Thyroid gland (tissue), 4 donors: ENCODE measurements at places on chromosomes 4 and X. TPM values are rescaled to one million over a fixed set of nuclear protein-coding genes. Genes with fewer than 3 reads are reported as not detected.

Gene TCEAL7
- total RNA-seq = 2.3 TPM

DNA sequence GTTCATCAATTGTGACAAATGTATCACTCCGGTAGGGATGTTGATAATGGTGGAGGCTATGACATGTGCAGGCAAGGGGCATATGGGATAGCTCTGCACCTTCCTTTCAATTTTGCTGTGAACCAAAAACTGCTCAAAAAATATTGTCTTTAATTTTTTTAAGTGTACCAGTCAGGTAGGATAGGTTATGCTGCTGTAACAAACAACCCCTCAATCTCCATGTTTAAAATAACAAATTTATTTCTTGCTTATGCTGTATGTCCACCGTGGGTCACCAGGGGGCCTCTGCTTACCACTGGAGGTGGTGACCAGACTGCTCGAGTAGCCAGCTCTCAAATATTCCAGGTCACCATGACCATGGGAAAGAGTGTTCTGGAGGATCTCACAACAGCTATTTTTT, 23.4 kb upstream of the MSX1 start:
- H3K27me3 ChIP-seq = no peaks in the 10 kb centered on the region
- DNase-seq = no peak
- H3K27ac ChIP-seq = no peak overlapping the region
- H3K4me3 ChIP-seq = no peak overlapping the region
- no peaks in the 10 kb centered on the region for H3K4me1 ChIP-seq

Gene TMSB15A
- not detected for total RNA-seq

- H3K4me3 ChIP-seq = no peak overlapping the region
- H3K27ac ChIP-seq = no peak overlapping the region
- no peaks in the 10 kb centered on the region for H3K27me3 ChIP-seq
- DNase-seq = no peak
Observed at GRCh38 chrX:20445109-20445508, 178.4 kb upstream of the RPS6KA3 start.

DNA sequence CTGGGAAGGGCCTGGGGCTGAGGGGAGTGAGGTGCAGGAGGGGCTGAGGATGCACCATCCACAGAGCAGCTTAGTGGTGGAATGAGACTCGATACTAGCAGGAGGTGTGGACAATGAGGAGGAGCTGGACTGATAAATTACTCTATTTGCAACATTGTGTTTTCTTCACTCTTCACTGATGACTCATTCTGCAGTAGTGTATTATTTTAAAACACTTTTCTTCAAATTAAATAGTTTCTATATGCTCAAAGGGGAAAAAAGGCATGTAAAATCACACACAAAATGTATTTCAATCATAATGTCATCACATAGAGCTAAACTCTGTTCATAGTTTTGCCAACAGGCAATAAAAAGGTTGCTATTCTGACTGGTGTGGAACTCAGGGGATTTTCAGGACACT, 467.0 kb upstream of the CTSO start:
- H3K27ac ChIP-seq = no peak overlapping the region
- no peaks in the 10 kb centered on the region for H3K36me3 ChIP-seq
- no peak for DNase-seq
- no peak overlapping the region for H3K4me3 ChIP-seq
- H3K27me3 ChIP-seq = no peaks in the 10 kb centered on the region

GRCh38 chr4:124980276-124980752, 267.8 kb upstream of the ANKRD50 start:
- DNase-seq = no peak
- no peaks in the 10 kb centered on the region for H3K27me3 ChIP-seq
- H3K4me1 ChIP-seq = no peaks in the 10 kb centered on the region
- H3K4me3 ChIP-seq = no peak overlapping the region

- no peaks in the 10 kb centered on the region for H3K36me3 ChIP-seq
- H3K4me3 ChIP-seq = no peak overlapping the region
- H3K27ac ChIP-seq = peak overlapping the region; percentile 83
- DNase-seq = no peak
- H3K4me1 ChIP-seq = peaks cover 20% of the 10 kb centered on the region
- no peaks in the 10 kb centered on the region for H3K27me3 ChIP-seq
Observed at GRCh38 chr4:158176776-158177175, 4.0 kb upstream of the GASK1B start.

DNA sequence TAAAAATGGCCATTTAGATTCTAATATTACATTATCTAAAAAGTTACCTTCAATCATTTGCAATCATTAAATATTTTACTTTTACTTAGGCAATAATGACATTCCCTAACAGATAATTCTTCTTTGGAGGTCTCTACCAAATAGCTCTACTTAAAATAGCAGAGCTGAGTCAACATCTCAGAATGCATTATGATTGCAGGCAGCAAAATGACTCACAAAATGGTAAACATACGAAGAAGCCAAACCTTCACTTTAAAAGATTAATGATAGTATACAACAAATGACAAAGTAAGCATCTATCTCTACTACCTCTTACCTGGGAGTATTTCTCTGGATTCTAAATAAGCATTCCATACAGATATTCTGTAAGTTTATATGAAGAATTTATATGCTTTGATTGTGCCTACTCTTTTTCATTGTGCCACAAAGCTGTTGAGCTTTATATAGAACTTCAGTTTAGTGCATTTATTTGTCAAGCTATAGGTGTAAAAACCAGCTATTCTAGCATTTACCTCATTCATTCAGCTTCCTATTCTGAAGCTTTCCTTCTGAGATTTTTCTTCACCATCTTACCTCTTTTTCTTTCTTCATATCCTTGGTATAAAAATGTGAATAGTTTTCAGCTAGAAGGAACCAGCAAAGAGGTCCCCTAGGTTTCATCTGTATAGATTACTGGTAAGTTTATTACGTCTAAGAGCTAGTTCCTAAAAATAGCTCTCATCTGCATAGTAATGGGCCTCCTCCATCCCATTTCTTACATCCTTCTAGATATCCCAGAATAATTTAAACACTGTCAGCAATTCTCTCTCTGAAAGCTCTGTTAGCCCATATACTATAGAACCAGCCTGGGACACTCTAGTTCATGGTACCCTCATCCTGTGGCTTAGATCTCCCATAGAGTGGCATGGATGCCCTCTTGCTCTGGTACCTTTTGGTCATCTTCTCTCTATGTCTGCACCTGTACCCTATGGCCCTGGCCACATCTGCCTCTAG, 17.2 kb upstream of the SPCS3 start:
- H3K4me1 ChIP-seq = no peaks in the 10 kb centered on the region
- no peaks in the 10 kb centered on the region for H3K27me3 ChIP-seq
- no peak overlapping the region for H3K4me3 ChIP-seq
- no peak overlapping the region for H3K27ac ChIP-seq
- no peaks in the 10 kb centered on the region for H3K36me3 ChIP-seq
- no peak for DNase-seq

GRCh38 chrX:40878766-40879165, 143.4 kb upstream of the MED14 start:
- no peaks in the 10 kb centered on the region for H3K4me1 ChIP-seq
- H3K27ac ChIP-seq = no peak overlapping the region
- DNase-seq = no peak
- no peaks in the 10 kb centered on the region for H3K27me3 ChIP-seq

GRCh38 chr4:182916483-182917181, 554 bp downstream of the DCTD start:
- H3K4me1 ChIP-seq = peaks cover 22% of the 10 kb centered on the region
- H3K36me3 ChIP-seq = peaks cover 12% of the 10 kb centered on the region
- H3K4me3 ChIP-seq = peak overlapping the region; percentile 76
- H3K27ac ChIP-seq = peak overlapping the region; percentile 72
- H3K27me3 ChIP-seq = no peaks in the 10 kb centered on the region

DNA sequence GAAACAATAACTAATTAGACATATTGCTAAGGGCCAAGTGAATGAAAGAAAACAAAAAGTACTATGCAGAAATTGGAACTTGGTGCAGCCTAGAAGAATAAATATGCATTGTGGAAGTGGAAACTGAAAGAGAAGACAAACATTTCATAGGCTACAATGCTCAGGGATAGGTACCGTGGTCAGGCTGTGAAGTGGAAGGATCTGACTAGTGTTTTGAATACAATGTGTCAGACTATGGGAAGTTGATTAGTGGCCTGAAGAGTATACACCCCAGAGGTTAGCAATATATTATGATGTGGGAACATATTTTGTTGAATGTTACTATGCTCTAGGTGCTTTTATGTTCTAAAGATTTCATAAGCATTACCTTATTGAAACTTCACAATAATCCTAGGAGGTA, 36.8 kb downstream of the GPRIN3 start:
- no peak overlapping the region for H3K4me3 ChIP-seq
- H3K4me1 ChIP-seq = no peaks in the 10 kb centered on the region
- H3K27ac ChIP-seq = no peak overlapping the region
- DNase-seq = no peak
- no peaks in the 10 kb centered on the region for H3K36me3 ChIP-seq
- H3K27me3 ChIP-seq = no peaks in the 10 kb centered on the region

DNA sequence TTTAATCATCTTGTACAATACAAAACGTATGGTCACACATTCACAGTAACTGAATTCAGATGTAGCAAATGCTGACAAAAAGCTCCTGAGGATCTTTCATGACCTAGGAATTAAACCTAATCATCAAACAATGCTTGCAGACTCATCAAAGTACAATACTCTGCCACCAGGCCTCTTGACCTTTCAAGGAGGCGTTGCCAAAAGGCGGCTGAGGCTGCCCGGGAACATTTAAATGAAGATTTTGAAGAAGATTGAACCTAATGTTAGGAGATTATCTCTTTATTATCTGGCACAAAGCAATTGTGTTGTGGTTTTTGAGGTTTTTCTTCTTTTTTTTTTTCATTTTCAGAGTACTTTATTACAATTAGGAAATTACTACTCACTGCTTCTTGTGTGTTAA, 340.5 kb downstream of the GALNTL6 start:
- H3K27me3 ChIP-seq = no peaks in the 10 kb centered on the region
- H3K4me3 ChIP-seq = no peak overlapping the region
- DNase-seq = no peak
